T-cell (primary cell): ENCODE measurements at places on chromosomes 1 and 21. TPM values are rescaled to one million over a fixed set of nuclear protein-coding genes. Genes with fewer than 3 reads are reported as not detected.

DNA sequence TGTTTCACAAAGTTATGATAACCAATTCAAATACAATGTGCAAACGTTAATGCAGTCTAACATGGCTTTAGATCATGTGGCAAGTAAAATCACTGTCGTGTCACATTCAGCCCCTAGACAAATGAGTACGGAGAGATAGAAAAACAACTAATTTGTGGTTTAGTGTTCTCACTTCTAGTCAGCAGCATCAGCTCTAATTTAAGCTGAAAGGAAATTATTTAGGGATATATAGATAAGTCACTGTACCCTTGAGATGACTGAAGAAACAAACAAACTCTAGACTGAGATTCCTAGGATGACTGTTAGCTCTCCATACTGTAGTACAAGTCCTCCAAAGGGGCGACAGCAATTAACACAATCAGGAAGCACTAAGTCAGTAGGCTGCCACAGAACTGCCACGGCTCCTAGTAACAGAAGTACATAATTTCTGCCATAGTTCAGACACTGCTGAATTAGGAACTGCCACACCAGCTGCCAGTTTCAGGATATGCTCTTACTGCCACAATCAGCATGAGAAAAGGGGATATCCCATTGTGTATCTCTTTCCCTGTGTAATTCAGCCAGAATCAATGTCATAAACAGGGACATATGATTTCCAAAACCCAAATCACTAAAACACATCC, 150.4 kb upstream of the NEGR1 start:
- DNase-seq: no peak

DNA sequence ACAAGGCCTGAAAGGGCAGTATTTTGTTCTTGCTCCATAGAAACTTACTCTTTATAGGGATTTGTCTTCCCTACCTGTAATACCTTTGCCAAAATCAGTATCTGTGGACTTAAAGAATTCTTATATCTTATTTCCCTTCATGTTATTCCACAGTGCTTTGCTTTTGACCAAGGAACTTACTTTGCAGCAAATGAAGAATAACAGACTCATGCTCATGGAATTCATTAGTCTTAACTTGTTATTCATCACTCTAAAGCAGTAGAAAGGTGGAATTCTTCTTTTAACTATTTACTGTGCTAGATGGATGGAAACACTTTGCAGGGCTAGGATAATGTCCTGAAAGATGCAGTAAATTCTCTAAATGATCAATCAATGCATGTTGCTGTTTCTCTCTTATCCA, 45.9 kb downstream of the DUSP10 start:
- no peak for DNase-seq

DNA sequence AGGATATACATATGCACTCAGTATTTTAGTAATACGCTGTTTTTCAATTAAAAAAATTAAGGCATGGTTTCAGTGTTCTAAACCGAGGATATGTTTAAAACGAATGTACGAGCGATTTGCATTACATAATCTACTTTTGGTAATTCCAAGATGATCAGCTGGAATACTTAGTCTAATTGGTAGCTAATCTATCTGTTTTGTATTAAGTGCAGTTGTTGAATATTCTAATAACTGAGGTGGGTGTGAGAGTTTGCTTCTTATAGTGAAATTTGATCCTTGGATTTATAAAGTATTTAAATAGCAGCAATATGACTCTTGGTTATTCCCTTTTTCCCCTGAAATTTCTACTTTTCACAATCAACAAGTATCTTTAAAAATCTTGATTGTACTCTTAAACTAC, 1.3 kb downstream of the RNF2 start:
- DNase-seq: no peak

- no peak for DNase-seq
Observed at GRCh38 chr1:959731-960362, 537 bp upstream of the KLHL17 start.

- no peak for DNase-seq
Observed at GRCh38 chr1:154657556-154657955, 49.6 kb upstream of the ADAR start.

- no peak for DNase-seq
Observed at GRCh38 chr21:15441060-15441493, 288.7 kb upstream of the USP25 start.

DNA sequence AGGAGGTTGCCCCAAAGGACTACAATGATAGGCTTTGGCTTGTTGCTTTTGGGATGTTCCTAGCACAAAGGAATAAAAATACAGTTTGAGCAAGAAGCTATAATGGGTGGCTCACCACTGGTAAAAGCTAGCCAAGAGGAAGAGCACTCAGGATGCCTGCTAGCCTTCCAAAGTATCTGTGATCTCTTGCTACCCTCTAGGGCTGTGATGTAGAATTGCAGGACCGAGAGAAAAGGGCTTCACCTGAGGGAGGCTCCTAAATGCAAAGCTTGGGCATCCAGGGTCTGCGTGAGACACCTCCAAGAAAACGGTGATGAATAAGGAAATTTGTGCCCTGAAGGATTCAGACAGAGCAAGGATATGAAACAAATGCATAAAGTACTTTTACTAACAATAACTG, 17.7 kb downstream of the IVL start:
- DNase-seq: no peak

DNA sequence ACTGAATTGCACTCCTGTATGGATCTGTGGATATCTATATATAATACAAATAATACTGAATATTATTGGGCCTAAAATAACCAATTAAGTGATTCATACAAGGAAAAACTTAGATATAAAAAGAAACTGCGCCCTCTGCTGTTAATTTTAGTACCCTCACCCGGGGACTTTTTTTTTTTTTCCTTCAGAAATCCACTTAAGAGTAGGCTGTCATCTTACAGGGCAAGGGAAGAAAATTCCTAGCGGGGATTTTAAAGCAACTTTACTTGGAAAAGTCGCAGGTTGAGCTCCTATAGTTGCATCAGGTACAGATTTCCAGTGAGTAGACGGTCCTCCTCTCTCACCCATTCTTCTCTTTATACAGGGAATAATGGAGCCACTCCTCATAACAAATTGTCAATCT, 1.3 kb downstream of the NTNG1 start:
- DNase-seq: no peak

GRCh38 chr1:112296908-112297307, 99.1 kb upstream of the CTTNBP2NL start:
- no peak for DNase-seq

DNA sequence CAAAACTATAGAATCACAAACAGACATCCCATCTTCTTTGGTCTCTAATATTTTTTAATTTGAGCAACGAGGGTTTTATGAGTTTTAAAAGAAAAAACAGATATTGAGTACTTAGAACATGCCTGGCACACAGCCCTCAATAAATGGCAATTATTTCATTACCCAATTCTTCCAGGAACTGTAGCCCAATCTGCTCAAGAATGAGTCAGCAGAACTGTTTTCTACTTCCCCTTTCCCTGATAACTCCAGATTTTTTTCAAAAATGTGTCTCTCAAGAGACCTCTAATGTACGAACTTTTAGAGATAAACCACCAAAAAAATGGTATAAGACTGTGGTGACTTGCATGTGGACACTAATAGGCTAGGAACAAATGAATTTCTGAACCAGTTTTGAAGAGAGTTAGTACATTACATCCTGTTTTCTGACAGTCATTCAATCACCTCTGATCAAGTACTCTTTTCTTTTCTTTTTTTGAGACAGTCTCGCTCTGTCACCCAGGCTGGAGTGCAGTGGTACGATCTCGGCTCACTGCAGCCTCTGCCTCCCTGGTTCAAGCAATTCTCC, 11.5 kb downstream of the ABL2 start:
- DNase-seq: no peak

GRCh38 chr1:4974981-4975685, 320.7 kb downstream of the AJAP1 start:
- DNase-seq: no peak

DNA sequence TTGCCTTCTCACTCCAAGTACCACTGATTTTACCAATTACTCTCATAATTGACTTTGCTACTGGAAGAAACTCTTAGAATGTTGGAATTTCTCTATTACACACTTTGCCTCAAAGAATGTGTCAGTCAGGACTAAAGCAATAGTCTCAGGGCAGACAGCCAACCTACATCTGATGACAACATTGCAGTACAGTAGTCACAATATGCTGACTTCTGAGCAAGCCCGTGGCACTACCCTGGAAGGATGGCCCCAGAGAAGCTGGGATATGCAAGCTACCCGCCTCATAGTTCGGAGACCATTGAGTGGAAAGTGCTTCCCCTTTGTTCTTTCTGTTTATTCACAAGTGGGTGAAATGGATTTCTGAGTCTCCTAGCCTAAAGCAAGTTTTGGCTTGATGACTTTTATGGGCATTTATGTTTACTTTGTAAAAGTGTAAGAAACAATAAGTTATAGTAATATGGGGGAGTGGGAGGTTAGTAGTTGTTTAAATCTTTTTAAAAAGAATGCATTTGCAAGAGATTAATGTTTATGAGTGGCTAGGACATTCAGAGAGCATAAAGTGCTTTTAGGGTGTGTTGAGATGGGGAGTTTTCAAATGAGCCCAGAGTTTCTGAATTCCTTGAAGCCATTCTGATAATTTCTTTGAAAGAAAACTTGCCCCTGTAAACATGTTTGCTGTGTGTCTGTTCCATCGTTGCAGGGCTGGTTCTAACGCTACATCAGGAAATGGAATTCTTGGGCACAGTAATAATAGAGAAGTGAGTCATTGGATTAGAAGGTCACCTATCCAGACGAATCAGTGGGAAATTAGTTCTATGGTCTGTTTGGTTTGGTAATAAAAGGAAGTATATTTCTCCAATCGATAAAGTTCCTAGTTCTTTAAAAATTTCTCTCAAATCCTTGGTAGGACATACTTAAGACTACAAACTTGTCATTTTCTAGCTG, 63.8 kb downstream of the LMO4 start:
- DNase-seq: no peak

GRCh38 chr1:109959974-109960744, 24.4 kb upstream of the AHCYL1 start:
- DNase-seq: no peak

GRCh38 chr1:170273291-170274130, 127.8 kb downstream of the NTMT2 start:
- no peak for DNase-seq

GRCh38 chr1:87318056-87318650, 10.5 kb upstream of the LMO4 start:
- no peak for DNase-seq

DNA sequence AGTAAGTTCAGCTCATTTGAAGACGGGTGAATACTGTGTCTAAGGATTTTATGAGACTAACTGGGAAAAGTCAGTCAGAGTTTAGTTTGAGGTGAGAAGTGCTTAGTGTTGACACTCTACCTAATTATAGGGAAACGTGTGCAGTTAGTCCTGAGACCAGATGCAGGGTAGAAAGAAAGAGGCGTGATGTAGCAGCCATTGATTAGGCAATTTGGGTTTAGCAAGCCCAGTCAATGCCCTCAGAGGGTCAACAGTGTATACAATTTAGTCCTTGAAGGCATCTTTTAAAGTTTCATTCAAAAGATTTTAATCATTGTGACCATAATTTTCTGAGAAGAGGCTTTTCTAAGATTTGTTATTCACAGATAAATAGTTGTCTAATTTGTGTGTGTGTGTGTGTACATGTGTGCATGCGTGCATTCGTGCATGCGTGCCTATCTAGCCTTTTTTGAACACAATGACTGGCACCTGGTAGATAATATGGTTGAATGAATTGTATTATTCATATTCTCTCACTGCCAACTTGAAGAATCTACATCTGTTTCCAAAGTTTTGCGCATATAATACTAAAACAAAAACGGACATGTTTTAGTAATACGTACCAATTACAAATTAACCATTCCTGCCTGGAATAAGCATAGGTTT, 332.9 kb downstream of the SRGAP2C start:
- DNase-seq: no peak

DNA sequence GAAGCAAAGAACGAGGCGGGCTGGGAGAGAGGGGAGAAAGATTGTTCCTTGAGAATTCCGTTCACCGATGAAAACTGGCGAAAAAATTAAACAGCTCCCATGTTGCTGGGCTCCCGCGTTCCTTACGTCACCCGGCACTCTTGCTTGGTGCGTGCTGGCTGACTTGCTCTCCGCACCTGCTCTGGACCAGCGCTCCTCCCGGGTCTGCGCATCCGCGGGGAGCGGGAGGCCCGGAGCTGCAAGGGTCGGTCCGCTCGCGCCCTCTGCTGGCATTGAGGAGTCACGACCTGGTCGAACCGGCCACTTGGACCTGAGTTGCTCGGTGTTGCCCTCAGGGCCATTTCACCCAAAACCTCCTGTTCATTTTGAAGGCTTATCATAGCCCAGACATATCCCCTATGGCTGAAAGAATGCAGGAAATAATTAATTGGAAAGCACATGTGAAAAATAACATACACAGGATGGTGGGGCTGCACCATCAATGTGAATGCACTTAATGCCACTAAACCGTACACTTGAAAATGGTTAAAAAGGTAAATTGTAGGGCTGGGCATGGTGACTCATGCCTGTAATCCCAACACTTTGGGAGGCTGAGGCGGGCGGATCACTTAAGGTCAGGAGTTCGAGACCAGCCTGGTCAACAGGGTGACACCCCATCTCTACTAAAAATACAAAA, 98.9 kb upstream of the BACE2 start:
- peak; percentile 9 for DNase-seq

DNA sequence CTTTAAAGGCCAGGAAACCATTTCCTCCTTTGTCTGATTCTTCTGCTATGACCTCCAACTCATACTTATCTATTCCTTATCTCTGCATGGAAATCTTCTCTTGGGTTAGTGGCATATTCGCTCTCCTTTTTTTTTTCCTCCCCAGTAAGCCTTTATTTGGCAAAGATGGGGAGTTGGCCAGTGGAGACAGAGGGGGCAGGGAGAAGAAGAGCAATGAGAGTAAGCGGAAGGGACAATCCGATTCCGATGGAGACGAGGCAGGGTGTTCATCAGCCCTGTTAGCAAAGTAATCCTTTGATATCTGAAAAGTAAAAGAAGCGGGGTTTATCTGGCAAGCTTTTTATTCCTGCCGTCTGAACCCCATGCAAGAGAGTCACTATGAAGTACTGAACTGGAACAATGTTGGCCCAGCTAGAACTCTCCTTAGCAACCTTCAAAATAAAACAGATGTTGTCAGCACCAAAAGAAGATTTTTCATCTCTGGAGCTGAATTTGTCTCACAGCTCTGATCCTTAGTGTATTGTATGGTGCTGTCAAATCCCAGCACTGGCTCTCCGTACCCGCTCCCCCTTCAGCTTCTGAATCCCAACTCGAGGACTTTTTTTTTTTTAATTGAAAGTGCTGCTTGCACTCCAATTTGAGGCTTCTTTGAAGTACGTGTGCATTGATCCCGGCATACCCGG, 40.9 kb downstream of the PTGFRN start:
- no peak for DNase-seq

- DNase-seq: no peak
Observed at GRCh38 chr21:38399103-38399502, 99.2 kb downstream of the ERG start.

- DNase-seq: no peak
Observed at GRCh38 chr21:30234643-30235042, 18.7 kb upstream of the CLDN8 start.

GRCh38 chr1:171741872-171742576, at the start of gene VAMP4:
TSS of gene VAMP4 (minus strand) at chr1:171742065. CDS start at chr1:171738414, 3,651 bp downstream.
- peak; percentile 82 for DNase-seq

HAPLN2 gene
- not detected for total RNA-seq

KCNK1 gene
- 0.76 TPM for total RNA-seq

TMEM82 gene
- total RNA-seq: not detected

GPA33 gene
- total RNA-seq: 22.8 TPM

NTNG1 gene
- total RNA-seq: not detected

RBP7 gene
- total RNA-seq: not detected
